ENCODE measurements at places on chromosomes 13 and 19.

DNA sequence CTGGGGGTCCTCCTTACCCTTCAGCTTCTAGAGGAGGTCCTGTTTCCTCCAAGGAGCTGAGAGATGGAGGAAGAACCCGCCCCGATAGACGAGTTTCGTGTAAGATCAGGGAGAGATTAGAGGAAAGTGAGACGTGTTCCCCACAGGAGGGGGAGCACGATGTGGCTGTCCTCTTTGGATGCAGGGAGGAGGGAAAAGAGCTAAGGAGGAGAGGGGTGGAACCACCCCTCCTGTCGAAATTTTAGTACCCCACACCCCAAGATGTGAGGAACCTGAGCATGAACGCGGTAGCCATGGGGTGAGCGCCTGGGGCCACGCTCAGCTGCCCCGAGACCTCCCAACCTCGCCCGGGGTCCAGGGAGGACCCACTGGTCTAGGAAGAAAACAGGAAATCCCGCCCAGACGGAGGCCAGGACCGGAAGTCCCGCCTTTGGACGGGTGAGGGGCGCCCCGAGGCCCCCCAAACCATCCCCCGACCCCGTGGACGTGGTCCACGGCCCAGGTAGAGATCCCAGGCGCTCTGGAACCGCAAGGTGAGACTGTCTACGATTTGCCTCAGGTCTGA lies 1.2 kb downstream of the AKT1S1 start:
- no peak for DNase-seq

DNA sequence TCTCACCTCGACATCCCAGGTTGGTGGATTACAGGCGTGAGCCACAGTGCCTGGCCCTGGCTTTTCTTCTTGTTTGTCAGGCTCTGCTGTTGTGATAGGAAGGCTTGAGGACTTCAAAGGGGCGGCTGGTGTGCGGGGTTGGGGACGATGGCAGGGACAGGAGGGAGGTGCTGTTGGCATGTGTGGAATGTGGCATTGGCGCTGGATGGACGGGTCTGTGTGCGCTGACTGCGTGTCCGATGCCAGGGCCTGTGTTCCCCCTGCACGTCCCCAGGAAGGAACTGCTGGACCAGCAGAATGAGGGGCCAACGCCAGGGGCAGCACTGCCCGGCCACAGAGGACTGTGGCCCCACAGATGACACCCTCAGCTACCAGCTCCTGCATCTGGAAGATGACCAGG lies 12.7 kb upstream of the PTBP1 start:
- DNase-seq: no peak

GRCh38 chr13:89270736-89271135 lies 1599.6 kb downstream of the SLITRK5 start:
- DNase-seq: no peak

DNA sequence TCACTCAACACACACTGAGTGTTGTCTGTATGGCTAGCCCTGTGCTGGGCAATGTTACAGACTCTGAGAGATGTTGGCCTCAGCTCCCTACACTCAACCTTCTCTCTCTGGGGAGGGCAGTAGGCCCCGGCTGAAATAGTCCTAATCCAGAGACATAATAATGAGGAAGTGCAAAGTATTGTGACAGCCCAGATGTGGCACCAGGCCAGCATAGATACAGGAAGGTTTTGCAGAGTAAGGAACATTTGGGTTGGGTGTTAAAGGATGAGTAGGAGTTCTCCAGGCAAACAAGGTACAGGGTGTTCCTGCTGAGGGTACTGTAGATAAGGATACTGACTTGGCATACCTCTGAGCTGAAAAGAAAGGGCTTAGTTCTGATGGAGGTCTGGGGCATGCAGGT lies 2.4 kb downstream of the LIN7B start:
- DNase-seq: no peak

GRCh38 chr19:48645620-48646000 lies 377 bp downstream of the CA11 start:
- no peak for DNase-seq

GRCh38 chr19:1105008-1105872 lies 1.4 kb downstream of the GPX4 start:
- DNase-seq: no peak

- DNase-seq: no peak
These were observed 33.6 kb downstream of the NALCN start for GRCh38 chr13:101382701-101383100.

- DNase-seq: no peak
These were observed 44.7 kb downstream of the CACNA1A start for GRCh38 chr19:13461536-13461935.

DNA sequence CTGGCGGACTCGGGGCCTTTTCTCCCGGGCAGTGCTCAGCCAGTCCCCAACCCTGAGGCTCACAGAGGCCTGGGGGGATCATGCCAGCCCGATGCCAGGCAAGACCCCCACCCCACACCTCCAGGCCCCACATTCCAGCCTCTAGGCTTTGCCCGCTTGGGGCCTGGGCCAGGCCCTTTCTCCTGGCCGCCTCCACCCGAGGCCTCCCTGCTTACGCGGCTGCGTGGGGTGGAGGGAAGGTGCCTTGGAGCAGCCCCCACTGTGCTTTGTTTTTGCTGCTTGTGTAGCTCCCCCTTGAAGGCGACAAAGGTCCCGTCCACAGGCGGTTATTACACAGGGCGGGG lies 38.4 kb downstream of the SMIM24 start:
- DNase-seq: no peak

DNA sequence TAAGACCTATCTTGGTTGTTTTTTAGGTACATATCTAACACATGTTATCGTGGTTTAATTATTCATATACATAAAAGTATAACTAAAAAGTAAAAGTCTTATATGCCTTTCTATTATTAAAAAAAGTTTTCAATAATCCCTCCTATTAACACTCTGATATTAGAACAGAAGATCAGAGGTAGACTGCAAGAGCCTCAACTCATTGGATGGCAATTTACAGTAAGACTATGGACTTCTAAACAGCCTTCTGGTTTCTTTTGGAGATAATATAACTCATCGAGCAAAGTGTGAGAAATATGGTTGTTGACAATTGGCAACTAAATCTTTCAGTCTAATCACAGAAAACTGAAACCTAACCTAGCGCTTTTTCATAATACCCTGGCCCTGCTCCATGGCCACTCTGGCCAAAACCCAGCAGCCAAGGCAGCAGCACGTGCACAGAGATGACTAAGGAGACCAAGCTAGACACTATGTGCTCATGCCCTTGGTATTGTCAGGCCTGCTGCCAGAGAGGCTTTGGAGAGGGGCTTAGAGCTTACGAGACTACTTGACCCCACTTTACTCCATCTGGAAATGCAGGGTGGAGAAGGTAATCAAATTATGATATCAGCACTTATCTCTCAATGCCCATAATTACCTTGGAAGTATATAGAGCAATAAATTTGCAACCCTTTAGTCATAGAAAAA lies 40.6 kb upstream of the EEF1AKMT1 start:
- no peak for DNase-seq

- no peak for DNase-seq
These were observed 60.5 kb upstream of the TPM4 start for GRCh38 chr19:16015805-16016173.

GRCh38 chr13:49827891-49828290 lies 35.4 kb upstream of the KPNA3 start:
- DNase-seq: no peak

DNA sequence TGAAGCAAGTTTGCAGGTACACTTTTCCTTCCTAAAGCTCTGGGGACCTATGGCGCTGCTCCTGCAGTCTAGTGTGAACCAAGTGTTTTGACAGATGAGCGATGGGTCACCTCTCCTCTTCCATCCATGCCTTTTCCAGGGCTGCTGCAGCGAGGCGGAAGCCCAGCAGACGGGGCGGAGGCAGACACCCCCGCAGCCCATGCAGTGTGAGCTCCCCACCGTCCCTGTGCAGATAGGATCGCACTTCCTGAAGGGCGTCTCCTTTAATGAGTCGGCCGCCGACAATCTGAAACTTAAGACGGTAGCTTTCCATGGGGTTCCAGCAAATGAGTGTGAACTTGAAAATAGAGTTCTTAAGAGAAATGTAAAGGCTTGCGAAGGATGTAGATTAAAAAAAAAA lies 37.1 kb upstream of the GPI start:
- DNase-seq: no peak

DNA sequence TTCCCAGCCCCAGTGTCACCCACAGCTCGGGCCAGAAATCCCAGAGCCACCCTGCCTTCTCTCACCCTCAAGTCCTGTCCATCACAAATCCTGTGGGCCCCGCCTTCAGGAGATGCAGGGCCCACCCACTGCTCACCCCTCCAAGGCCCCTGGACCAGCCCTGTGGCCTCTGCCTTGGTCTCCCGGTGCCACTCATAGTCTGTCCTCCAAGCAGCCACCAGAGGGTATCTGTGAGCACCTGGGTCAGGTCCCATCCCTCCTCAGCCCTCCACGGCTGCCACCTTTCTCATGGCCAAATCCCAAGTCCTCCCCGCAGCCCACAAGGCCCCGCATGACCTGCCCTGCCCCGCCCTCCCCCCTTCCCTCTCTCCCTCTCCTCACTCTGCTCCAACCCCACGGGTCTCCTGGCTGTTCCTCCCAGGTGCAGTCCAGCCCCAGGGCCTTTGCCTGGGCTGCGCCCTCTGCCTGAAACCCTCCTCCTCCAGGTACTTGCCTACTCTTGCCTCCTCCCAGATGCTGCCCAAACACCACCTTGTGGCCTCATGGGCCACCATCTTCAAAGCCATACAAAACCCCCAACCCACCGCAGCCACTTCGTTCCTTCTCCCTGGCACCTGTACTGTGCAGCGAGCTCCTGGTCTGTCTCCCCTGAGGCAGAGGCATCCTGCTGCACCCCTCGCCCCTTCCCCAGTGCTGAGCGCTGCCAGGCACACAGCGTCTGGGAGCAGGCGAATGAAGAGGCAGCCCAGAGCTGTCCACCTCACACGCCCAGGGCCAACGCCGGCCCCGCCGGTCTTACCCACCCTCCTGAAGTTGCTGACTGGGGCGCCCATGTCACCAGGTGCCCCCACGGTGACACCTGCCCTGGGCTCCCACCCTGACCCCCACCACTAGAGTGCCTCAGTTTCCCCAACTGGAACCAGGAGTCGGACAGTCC lies 13.2 kb upstream of the UQCR11 start:
- DNase-seq: no peak

DNA sequence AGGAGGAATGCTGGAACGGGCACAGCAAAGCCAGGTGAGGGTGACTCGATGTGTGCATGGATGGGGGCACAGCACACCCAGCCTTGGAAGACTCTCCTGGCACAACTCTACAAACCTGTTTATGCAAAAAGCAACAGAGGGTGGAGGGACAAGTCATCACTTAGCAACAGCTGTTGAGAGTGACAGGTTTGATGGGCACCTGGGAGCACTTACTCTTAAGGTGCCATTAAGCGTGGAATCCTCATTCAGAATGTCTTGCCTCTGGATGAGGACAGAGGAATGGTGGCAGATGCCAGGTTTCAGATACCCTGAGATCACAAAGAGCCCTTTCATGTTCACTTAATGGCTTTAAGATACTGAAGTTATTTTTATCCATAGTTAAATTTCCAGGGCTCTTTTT lies 97.0 kb downstream of the DCT start:
- no peak for DNase-seq

DNA sequence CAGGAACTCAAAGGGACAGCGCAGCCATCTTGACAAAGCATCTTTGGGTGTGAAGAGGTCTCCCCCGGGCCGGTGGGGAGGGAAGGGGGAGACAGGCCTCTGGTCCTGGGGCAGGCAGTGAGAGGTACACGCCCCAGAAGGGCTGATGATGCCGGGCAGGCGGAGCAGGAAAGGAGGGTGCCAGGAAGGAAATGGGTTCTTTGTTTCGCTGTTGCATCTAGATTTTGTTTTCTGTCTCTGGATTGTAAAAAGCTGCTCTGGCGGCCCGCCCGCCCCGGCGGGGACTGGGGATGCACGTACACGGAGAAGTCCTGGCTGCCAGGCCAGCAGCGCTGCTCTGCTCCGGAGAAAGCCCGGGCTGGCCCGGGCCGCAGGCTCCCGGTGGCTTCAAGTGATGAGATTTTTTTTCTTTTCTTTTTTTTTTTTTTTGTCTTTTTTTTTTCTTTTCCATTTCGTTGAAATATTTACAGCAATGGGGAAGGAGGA lies 13.2 kb upstream of the ASF1B start:
- DNase-seq: no peak

- DNase-seq: no peak
These were observed 25.3 kb downstream of the CILP2 start for GRCh38 chr19:19563348-19563848.

DNA sequence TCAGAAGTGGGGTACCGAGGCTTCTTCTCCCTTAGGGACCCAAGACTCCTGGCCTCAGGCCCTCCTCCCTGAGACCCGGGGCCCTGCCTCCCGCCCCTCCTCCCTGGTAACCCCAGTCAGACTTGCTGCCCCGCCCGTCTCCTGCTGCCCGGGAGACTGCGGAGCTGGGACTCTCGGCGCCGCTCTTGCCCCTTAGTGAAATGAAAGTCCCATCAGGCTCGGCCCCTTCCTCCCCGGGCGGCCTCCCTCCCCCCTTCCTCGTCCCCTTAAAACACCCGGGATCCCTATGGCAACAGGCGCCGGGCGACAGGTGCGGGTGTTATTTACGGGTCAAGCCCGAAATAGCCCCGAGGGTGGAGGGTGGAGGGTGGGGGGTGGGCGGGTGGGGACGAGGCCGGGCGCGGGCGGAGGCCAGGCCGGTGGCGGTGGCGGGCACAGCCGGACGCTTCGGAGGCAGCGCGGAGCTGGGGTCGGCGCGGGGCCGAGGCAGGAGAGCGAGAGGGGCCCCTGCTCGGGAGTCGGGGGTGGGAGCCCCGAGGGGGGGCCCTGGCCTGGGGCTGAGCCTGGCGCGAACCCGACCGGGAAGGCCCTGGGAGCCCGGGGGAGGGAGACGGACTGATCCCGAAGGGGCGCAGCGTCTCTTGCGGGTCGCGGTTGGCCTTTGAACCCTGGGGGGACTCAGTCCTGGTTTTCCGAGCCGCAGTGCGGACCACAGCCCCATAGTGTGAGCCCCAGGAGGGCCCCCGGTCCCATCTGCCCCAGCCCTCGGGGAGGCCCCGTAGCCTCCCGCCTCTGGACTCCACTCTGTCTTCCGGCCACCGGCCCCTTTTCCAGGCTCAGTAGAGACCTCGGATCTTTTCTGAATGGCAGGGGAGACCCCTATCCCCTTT lies at the start of gene CACNG6:
Gene CACNG6 (plus strand): TSS at position 414 of the 890 bp plus-strand sequence. CDS start 1,241 bp downstream, outside the sequence.
- no peak for DNase-seq

DNA sequence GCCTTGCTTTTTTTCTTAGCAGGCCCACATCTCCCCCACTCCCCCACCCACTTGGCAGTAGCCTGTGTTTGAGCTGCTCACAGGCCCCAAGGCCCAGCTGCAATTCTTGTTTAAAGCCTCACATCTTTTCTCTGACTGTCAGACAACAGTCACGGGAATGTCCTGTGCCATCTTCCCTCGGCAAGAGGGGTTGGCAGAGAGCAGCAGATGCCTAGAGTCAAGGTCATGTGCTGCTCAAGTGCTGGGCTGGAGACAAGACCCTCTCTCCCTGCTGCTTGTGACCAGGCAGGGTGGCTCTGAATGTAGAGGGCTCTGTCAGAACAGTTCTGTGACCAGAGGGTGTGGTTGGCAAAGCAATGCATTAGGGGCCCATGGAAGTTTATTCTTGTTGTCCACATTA lies 47.4 kb downstream of the BBC3 start:
- no peak for DNase-seq

All from T-helper 2 cell (primary cell).